NCI-H187 treated with DMSO at 0.1 percent for 48 hours (cell line): ENCODE measurements at places on chromosomes 1 and 21.

- DNase-seq = no peak
Observed at GRCh38 chr1:231478811-231479210, 49.7 kb upstream of the TSNAX start.

DNA sequence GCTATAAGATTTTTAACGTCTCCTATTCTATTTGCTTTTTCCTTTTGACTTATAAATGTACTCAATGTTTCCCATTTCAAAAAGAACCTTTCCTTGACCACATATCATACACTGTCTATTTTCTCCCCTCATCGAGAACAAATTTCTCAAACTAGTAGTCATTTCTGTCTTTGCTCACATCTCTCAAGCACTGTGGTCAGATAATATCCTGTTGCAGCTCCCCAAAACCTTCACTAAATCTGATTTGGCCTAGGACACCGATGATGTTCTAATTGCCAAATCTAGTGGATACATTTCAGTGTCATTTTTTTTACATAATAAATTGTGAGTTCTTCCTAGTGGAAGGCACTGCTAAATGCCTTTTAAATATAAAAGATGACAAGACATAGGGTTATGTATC lies 19.4 kb downstream of the CXADR start:
- no peak for DNase-seq

GRCh38 chr1:223245411-223245810 lies 102.4 kb upstream of the TLR5 start:
- DNase-seq = no peak

DNA sequence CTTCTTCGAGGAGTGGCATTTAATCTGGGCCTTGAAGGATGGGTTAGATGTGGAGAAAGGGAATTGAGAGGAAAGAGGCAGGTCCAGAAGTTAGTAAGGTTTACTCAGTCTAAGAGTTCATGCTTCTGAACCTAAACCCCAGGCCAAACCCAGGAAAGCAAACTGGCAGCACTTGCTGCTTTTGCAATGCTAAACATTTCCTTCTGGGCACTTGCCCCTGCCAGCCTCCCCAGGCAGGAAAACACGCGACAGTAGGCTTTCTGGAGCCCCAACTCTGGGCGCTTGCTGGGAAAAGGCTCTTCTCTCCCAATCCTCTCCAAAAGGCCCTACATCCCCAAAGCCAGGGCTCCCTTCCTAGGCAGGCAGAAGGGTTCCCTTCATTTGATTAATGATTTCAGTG lies 2.5 kb downstream of the OLFML2B start:
- DNase-seq = no peak

DNA sequence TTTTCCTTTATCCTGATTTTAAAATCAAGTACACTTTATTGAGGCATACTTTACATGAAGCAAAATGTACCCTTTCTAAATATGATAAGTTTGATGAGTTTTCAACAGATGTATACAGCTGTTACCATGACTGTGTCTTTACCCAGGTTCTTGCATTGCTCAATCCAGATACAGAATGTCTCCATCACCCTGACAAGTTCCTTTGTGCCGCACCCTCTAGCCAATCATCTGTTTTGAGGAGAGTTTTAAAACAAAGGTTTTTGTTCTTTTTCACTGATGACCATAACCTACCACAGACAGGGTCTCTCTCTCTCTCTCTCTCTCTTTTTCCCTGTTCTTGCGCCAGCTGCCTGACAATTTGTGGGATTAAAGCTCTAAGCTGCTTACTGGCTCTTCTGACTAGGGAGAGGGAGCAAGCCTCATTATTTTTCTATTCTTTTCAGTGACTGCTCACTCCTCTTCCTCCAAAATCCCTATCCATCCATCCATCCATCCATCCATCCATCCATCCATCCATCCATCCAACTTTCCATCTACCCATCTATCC lies 1.2 kb upstream of the KCNE1 start:
- DNase-seq = no peak

DNA sequence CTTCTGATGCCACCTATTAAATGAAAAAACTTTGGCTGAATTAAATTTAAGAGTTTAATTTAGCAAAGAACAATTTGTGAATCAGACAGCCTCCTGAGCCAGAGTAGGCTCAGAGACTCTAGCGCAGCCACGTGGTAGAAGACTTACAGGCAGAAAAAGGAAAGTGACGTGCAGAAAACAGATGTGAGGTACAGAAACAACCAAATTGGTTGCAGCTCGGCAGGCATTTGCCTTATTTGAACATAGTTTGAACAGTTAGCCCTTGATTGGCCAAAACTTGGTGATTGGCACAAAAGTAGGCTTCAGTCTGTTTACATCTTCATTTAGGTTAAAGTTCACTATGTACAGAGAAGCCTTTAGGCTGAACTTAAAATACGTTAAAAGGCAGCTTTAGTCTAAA lies 22.9 kb downstream of the TCP10L start:
- no peak for DNase-seq

- no peak for DNase-seq
Observed at GRCh38 chr1:55257958-55258357, 42.8 kb upstream of the USP24 start.

- DNase-seq = no peak
Observed at GRCh38 chr1:102838016-102838415, 270.3 kb downstream of the COL11A1 start.

- no peak for DNase-seq
Observed at GRCh38 chr1:65211331-65211730, 63.3 kb downstream of the AK4 start.

DNA sequence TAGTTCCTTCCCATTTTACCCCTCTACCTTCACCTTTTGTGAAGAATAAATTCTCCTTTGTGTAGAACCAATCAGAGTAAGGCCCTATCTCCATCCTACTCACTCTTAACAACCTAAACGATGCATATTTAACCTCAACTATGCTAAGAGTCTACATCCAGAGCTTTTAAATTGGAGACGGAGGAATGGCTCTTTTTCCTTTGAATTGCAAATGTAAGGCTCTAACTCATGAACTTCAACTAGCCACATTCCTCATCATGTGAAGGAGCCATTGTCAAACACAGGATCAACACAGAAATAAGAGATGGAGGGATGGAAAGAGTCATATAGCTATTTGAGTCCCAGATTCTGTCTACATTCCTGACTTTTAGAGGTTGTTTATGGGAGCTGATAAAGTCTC lies 18.2 kb downstream of the DEPDC1 start:
- no peak for DNase-seq

- DNase-seq = no peak
Observed at GRCh38 chr1:25700626-25701025, 84.0 kb downstream of the MAN1C1 start.

GRCh38 chr21:14753466-14754258 lies 207.5 kb upstream of the SAMSN1 start:
- DNase-seq = no peak

DNA sequence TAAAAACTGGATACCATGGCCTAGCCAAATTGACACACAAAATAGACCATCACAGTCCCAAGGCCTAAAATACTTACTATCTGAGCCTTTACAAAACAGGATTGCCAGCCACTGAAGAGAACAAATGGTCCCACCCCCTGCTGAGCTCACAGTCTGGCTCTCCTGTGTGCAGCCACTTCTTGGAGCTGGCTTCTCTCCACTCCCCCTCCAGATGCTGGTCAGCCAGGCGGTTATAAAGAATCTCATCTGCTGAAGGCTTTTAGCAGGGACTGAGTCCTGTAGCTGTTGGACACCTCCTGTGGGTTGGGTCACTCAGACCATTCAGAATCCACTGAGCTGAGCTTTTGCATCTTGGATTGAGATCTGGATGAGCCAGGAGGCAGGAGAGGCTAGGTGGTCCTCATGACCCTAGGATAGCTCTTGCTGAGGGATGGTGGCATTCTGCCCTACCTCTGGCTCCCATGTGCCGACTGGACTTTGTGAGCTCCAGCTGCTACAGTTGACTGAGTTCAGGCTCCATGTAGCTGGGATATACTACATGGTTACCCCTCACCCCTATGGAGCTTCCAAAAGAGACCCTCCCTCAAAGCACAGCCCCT lies 16.1 kb downstream of the OXCT2 start:
- no peak for DNase-seq

DNA sequence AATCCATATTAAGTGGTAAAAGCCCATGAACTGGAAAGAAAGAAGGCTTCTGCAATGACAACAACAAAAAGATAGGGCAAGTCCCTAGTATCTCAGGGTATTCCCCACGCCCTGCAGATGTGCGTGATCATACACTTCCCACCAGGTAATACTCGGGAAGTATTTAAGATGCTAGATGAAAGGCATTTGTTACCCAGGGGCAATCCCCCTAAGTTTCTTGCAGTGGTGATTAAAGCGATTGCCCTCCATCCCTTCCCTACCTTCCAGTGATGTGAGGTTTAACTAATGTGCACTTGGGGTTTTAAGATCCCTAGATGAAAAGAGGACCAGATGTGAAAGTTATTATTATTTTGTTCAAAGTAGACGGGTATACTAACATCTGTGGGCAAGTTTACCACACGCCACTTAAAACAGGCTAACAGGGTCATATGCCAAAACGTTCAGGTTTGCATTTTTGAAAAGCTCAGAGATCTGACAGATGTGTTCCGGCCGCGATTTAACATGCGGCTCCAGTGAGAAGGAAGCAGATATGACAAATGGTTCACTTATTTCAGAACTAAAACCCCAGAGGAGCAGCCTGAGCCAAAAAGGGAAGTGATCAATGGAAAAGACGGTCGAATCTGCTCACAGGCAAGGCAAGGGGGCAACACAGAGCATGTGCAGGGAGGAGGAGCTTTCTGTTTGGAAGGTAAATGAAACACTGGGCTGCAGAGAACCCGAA lies 17.4 kb downstream of the TIAM1 start:
- DNase-seq = no peak

DNA sequence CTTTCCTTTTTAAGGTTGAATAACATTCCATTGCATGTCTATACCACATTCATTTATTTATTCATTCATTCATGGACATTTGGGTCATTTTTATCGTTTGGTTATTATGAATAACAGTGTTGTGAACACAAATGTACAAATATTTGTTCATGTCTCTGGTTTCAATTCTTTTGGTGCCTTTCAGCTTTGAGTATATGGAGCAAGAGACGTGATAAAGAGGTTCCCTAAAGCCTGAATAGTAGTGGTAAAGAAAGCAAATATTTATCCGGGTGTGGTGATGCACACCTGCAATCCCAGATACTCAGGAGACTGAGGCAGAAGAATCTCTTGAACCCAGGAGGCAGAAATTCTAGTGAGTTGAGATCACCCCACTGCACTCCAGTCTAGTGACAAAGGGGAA lies 5.3 kb upstream of the RLF start:
- no peak for DNase-seq

GRCh38 chr1:156704930-156705320 lies 458 bp downstream of the CRABP2 start:
- DNase-seq = no peak

- DNase-seq = no peak
Observed at GRCh38 chr1:178875936-178876335, 5.1 kb upstream of the ANGPTL1 start.

DNA sequence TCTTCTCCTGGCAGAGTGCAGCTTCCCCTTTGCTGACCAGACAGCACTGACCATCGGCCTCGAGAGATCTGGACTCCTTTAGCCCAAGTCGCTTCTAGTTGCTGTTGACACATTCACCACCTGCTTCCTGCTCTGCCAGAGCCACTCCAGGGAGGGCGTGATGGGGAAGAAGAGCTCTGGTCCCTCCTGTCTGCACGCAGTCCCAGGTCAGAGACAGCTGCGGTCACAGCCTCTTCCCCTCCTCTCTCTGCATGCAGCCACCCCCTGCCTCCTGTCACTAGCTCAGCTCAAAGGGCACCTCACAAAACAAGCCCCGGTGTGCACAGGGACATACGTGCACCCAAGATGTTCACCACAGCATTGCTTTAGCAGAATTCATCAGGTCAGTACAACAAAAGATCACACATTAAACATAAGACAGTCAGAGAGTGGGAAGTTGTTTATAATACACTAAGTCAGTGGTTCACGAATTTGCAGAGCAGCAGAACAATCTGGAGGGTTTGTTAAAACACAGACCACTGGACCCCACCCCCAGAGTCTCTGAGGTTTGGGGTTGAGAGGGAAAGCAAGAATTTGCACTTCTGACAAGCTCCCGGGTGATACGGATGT lies 132.9 kb downstream of the SYF2 start:
- DNase-seq = peak; percentile 41

DNA sequence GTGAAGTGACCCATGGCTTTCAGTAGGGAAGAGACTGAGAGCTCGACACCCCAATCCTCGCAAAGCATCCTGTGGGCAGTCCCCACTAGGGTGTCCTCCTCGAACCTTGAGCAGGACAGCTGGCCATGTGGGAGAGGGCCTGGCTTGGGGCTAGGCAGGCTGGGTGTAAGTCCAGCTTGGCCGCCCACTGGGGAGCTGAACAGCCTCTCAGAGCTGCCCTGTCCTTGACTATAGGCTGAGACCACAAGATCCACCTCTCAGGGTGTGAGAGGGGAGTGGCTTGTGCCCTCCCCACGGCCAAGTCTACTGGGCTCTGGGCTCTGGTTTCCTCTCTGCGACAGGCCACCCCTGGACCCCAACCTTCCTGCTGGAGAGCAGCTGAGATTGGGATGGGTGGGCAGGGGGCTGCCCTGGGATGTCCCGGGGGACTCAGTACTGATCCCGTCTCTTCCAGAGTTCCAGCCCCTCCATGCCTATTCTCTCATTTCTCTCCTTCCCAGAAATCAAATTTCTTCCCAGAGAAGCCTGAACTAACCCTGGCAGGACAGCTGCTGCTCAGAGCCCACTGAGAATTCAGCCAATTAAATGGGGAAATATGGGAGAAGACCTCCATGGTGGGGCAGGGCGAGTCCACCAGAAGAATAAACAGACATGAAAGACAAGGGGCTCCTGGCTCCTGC lies 282.9 kb downstream of the PTPRU start:
- no peak for DNase-seq
